Activated CD4-positive, alpha-beta T cell treated with anti-CD3 and anti-CD28 coated beads, Interleukin-2, amount 10 ng/mL, durations not matched to agents 7 days and 5 days (primary cell): ENCODE measurements at places on chromosomes 6 and 20.
A peak's percentile ranks its signal among the peaks of the same experiment; 100 is the strongest.

- no peak for DNase-seq
Observed at GRCh38 chr20:63553933-63554290, at the start of gene FNDC11. Gene FNDC11 (plus strand): TSS chr20:63554159. CDS start chr20:63555664, 1,505 bp downstream.

GRCh38 chr20:47663354-47664067 is 121.8 kb downstream of the SULF2 start:
- peak; percentile 79 for DNase-seq

- no peak for DNase-seq
Observed at GRCh38 chr6:114783083-114783482, 440.3 kb upstream of the HS3ST5 start.

DNA sequence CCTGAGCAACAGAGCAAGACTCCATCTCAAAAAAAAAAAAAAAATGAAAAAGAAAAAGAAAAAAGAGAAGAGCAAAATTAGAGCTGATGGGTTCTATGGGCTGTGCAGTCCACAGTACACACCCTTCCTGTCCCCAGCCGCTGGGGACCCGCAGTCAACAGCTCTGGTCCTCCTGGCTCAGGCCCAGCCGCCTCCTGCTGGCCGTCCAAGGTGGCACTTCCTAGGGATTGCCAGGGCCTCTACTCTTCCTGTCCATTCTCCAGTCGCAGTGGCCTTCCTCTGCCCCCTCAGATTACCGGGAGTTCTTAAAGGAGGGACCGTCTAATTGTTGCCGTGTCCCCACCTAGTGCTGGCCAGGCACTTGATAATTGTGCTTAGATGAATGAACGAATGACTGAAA is 41.7 kb downstream of the TMEM242 start:
- DNase-seq = no peak

GRCh38 chr6:112231164-112231563 is 23.2 kb downstream of the LAMA4 start:
- no peak for DNase-seq

- DNase-seq = no peak
Observed at GRCh38 chr20:35048739-35049138, 43.9 kb downstream of the TRPC4AP start.

DNA sequence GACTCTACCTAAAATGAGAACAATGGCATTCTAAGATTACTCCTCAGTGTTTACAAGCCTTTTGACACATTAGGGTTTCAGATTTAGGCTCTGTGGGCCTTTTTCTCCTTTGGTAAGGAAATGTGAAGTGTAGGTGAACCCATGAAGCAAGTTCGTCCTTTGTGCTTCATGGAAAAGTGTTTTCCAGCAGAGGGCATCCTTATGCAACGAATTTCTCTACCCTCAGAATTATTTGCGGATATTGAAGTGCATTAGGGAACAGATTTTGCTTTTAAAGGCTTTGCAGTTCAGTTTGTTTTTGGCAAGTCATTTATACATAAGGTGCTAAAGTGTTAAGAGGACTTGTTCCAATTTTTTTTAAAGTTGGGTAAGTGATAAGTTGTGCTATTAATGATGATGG is 55.7 kb upstream of the FERMT1 start:
- DNase-seq = no peak

GRCh38 chr6:112302142-112302705 is 44.9 kb upstream of the RFPL4B start:
- no peak for DNase-seq

GRCh38 chr20:45497971-45498494 is 17.4 kb downstream of the SPINT3 start:
- no peak for DNase-seq

DNA sequence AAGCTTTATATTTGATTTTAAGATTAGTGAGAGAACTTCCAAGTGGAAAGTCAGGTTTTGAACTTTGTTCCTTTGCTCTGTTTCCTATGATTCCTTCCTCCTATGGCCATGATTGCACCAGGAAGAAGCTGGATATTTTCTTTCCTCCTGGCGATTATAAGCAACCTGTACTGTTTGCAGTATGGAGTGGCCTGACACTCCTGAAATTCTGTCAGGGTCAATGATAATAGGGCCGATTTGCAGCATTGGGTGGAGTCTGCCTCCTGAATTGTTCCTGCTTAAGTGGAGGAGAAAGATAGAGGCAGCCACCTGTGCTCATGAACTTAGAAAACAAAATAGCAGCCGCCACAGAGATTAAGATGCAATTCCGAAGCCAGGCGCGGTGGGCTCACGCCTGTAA is 9.8 kb upstream of the FAM217A start:
- no peak for DNase-seq

GRCh38 chr6:11754625-11755271 is 23.9 kb downstream of the ADTRP start:
- DNase-seq = no peak

GRCh38 chr6:80223743-80224212 is 117.3 kb downstream of the BCKDHB start:
- DNase-seq = no peak

GRCh38 chr20:36132802-36133211 is 21.7 kb upstream of the EPB41L1 start:
- no peak for DNase-seq

- DNase-seq = no peak
Observed at GRCh38 chr20:19376451-19377229, 164.2 kb downstream of the SLC24A3 start.

DNA sequence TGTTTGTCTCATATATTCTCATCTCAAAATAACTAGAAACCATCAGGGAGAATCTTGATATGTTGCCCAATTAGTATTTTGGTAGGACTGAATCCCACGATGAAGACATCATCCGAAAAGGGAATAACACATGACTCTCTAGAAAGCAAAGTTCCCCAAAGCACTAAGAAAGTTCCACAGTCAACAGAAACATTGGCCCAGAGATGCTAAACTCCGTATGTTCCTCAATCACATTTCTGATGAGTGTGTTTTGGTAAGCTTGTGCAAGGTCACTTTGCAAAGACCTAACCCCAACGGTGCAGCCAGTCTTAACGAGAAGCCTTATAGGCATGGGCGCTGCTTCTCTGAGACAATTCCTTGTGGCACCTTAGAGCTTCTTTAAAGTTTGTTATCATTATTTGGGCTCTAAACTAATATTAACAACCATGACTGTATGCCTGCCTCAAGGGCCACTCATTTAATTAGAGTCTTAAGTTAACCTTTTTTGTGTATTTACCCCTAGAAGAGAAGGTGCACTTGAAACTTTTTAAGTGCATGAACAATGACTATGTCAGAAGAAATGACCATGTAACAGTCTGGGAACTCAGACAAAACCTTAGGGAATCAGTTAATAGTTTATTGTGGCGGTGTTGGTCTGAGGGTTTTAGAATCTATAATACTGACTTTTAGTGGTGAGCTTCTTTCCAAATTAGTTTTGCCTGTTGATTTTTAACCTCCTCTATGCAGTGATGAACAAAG is 202.0 kb upstream of the RAB32 start:
- DNase-seq = no peak

- DNase-seq = peak; percentile 68
Observed at GRCh38 chr20:59948828-59949720, 8.9 kb downstream of the FAM217B start.

DNA sequence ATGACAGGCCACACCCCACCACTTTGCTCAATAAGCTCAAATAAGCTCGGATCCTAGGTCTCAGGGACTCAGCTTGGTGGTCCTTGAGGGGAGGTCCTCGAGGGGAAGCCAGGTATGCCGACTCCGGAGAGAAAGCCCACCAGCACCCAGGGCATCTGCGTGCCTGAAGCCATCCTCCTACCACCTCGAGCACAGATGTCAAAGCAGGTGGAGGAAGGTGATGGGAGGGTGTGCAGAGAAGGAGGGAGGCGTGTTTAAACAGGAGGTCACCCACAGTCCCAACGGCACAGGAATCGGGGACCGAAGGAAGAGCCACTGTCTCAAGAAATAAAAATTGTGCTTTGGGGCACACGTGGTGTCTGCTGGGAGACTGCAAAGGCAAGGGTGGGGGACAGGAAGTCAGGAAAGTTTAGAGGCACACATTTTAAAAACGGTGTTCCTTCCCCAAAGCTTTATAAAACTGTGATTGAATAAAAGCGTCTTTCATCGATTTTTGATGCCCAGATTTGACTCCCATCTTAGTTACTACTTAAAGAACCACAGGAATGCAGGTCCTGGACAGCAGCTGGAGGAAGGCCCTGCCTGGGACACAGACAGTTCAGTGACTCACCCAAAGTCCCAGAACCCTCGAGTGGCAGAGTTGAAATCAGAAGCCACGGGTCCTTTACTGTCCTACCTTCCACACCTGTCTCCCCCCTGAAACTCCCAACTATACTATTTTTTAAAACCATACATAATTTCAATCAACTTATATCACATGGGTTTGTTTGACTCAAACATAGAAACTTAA is 221.0 kb upstream of the PDE10A start:
- no peak for DNase-seq

- DNase-seq = no peak
Observed at GRCh38 chr6:10957414-10957886, 70.6 kb downstream of the SYCP2L start.

DNA sequence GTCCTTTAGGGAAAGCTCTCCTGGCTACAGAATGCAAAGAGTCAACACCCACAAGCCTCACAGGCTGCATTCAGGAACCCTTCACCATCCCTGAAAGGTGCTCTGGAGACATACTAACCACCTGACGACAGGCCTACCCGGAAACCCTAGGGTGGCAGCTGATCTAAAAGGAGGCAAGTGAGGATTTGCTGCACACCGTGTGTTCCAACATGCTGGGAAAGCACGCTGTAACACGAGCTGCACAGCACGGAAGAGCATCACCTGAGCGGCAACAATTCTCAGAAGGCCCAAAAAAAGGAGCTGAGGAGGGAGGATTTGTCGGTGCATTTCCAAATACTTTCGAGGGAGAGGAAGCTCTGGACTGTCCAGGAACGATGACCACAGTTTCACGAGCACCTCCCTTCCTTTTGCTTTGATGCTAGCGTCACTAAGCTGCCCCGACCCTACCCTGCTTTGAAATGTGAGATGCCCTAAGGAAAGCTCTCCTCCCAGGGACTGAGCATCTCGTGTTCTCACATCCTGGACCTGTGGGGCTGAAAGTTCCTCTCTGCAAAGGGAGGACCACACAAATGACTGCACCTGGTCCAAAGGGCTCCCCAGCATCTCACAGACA is 87.0 kb downstream of the PPP1R3G start:
- no peak for DNase-seq

DNA sequence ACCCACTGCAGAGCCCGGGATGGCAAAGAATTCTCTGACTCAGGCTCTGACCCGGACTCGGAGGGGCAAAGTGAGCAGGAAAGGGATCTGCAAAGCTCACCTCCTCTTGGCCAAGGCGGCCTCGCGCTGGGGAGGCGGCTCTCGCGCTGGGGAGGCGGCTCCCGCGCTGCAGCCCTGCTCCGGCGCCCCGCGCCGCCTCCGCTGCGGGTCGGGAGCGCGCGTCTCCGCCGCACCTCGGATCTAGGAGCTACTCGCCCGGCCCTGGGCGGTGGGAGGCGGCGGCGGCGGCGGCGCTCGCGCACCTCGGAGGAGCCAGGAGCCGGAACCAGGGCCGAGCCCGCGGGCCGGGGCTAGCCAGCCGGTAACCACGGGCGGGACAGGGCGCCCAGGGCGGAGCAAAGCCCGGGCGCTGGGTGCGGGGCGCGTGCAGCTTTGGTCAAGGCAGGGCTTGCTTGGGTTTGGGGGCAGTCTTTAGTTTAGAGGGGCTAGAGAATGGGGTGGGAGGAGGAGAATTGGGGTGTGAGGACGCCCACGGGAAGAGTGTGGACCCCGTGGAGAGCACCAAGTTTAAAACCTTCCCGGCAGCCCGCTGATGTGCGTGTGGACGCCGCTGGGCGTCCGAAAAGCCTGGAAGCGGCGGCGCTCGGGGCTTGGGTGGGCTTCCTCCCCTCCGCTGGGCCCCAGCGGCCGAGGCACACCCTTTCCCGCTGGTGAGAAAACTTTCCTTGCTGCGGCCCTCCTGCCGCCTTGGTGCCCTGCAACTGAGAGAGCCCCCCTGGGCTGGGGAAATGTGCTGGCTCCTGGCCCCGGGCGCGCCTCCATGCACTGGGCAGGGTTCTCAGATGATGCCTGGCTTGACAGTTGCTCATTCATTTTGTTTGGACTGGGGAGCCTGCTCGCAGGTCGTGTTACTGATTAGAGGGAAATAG is at the start of gene MRAP2:
Gene MRAP2, plus strand, starts transcription at position 250 of the 929 bp plus-strand sequence. CDS start 21,547 bp downstream, outside the sequence.
- no peak for DNase-seq

DNA sequence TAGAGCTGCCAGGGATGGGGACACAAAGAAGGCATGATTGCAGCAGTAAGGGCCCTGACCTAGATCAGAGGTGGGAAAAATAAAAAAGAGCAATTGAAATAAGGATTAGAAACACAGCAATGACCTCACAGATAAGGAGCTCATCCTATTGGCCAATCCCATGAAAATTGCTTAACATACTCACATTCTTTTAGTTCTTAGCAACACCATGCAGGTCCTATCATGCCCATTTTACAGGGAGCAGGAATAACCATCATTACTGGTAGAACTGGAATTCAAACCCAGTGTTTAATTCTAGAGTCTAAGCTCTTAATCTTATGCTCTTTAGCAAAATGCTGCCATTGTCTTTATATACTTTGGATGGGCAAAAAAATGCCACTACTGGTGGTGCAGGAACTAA is 267.7 kb downstream of the RNF144B start:
- DNase-seq = no peak

GRCh38 chr6:14729129-14729871 is 516.6 kb upstream of the JARID2 start:
- no peak for DNase-seq

DNA sequence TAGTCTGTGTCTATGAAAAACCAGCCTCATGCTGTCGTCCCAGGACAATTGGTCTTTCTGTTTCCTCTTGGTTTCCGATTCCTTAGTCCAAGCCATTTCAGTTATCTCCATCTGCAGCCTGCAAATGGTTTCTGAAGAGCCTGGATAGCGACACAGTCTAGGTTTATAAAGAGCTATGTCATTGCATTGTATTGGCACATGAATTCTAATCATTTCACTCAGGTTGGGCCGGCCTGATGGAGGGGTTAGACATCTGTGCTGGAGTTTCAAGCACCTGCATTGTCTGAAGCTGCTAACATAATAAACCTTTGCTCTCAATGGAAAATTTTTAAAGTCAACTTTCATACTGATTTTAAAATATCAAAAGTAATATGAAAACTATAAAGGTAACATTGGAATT is 232.6 kb upstream of the MAP3K7 start:
- DNase-seq = no peak

DNA sequence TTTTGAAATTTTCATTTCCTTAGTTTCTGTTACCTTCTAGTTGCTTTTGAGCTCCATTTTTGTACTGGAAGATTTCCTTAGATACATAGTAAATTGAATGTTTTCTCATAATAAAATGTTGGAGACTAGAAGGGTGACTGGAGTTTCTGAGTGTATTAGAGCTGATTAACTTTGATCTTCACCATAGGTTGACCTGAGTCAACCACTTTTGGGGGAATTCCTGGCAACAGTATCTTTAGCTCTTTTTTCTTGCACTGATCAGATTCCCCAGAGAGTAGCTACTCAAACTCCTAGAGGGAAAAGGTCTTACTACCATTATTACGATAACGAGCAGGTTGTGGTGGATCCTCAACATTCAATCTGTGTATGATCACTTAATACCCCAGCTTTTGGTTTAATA is 72.7 kb downstream of the KHDC1L start:
- DNase-seq = no peak
